ENCODE measurements at places on chromosomes 5 and 9.

- no peak for DNase-seq
These were observed 836.2 kb downstream of the DNAH5 start for GRCh38 chr5:13108265-13108664.

DNA sequence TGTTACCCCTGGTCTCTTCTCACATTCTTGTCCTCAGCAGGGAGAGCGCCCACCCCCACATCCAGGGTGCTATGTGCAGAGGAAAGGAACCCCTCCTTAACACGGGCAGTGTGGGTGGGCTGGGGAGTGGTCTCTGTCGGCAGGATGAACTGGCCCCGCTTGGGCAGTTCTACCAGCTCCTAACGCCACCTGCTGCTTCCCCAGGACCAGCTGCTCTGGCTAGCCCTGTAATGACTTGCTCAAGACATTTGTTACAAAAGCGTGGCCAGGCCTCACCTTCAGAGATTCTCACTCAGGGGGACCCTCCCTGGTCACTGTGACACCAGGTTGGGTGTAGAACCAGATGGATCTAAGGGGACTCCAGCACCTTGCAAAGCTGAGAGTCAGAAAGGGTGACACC, 82.4 kb downstream of the HMCN2 start:
- DNase-seq: no peak

- peak; percentile 6 for DNase-seq
These were observed 53.3 kb upstream of the FAM169A start for GRCh38 chr5:74919487-74919886.

DNA sequence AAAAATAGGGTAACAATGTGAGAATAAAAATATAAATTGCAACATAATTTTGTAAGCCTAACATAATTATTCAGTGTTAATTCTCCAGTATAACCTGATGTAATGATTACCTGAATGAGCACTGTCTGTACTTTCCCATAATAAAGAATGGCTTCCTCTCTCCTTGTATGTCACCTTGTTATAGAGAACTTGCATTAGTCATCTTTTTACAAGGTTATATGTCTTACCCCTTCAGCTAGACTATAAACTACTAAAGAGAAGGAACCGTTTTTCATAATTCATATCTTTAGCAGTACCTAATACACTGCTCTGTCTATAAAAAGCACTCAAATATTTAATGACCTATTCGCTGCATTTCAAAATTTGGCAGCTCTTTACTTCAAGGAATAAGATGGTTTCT, 19.8 kb downstream of the STRBP start:
- DNase-seq: no peak

GRCh38 chr5:95644351-95645042, 2.1 kb upstream of the RFESD start:
- DNase-seq: no peak
